ENCODE measurements at places on chromosomes 6 and 20.

DNA sequence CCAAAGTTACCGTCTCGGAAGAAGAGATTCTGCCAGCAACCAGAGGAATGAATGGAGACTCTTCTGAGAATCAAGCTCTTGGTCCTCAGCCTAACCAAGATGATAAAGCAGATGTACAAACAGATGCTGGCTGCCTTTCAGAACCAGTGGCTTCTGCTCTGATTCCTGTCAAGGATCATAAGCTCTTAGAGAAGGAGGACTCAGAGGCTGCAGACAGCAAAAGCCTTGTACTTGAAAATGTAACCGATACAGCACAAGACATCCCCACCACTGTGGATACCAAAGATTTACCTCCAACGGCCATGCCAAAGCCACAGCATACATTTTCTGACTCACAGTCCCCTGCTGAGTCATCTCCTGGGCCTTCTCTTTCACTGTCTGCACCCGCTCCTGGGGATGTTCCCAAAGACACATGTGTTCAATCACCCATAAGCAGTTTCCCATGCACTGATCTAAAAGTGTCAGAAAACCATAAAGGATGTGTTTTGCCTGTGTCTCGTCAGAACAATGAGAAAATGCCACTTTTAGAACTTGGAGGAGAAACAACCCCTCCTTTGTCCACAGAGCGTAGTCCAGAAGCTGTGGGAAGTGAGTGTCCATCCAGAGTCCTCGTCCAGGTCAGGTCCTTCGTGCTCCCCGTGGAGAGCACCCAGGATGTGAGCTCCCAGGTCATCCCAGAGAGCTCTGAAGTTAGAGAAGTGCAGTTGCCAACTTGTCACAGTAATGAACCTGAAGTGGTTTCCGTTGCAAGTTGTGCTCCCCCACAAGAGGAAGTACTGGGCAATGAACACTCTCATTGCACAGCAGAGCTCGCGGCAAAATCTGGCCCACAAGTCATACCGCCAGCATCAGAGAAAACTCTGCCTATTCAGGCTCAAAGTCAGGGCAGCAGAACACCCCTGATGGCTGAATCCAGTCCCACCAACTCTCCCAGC is 109.6 kb downstream of the RTN4IP1 start:
- DNase-seq = peak; percentile 58

DNA sequence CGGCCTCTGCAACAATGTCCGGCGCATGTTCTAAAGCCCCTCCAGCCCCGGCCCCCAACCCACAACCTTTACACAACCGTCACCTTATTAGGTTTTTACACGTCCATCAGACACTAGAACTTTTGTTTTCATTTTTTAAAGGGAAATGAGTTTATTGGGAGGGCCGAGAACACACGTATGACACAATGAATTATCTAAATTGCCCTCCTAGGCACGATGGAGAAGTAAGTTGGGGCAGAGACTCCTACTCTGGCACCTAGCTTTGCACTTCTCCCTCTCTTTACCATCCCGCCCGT is 1.2 kb upstream of the DLL1 start:
- DNase-seq = no peak

GRCh38 chr6:52529311-52529710 is 47.5 kb downstream of the TRAM2 start:
- DNase-seq = no peak

DNA sequence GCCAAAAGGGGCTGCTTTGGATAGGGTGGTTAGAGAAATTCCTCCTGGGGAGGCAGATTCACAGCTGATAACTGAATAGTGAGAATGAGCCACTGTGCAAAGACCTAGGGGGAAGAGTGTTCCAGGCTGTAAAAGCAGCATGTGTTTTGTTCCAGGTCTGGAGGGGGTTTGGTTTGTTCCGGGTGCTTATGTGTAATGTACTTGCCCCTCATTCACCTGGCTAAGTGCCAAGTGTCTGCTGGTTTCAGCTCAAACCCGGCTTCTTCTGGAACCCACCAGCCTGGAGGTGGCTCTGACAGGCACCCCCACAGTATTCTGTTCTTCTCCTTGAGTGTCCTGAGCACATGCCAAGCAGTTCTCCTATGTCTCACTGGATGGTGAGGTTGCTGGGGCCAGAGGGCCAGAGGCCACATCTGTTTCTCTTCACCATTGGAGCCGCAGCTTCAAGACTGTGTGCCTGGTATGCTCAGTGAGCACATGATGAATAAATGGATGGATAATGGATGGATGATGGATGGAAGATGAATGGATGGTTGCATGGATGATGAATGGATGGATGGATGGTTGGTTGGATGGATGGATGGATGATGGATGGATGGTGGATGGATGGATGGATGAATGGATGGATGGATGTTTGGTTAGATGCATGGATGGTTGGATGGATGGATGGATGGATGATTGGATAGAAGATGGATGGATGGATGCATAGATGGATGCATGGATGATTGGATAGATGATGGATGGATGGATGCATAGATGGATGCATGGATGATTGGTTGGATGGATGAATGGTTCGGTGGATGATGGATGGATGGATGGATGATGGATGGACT is 227.6 kb downstream of the BMP7 start:
- DNase-seq = no peak

- DNase-seq = no peak
These were observed 655.1 kb upstream of the CITED2 start for GRCh38 chr6:140029551-140029950.

GRCh38 chr20:32510120-32510600 is 75.0 kb downstream of the NOL4L start:
- no peak for DNase-seq

- no peak for DNase-seq
These were observed 537.6 kb upstream of the NOX3 start for GRCh38 chr6:155993240-155993639.

GRCh38 chr6:33737267-33738026 is 9.3 kb downstream of the IP6K3 start:
- DNase-seq = no peak

Data from activated T-helper 1 cell treated with Interleukin-2 at 50 U/mL for 16 hours (primary cell).